ENCODE measurements at places on chromosomes 3 and 15.

- peaks cover 3% of the 10 kb centered on the region for H3K4me1 ChIP-seq
- no peaks in the 10 kb centered on the region for H3K36me3 ChIP-seq
- no peak overlapping the region for H3K4me3 ChIP-seq
- no peak overlapping the region for H3K27ac ChIP-seq
- H3K27me3 ChIP-seq, result no peaks in the 10 kb centered on the region
These were observed 31.7 kb downstream of the CSNK1G1 start for GRCh38 chr15:64324165-64324877.

GRCh38 chr3:126351086-126351770 lies 6.0 kb downstream of the KLF15 start:
- peaks cover 6% of the 10 kb centered on the region for H3K4me1 ChIP-seq
- peaks cover 5% of the 10 kb centered on the region for H3K36me3 ChIP-seq
- no peaks in the 10 kb centered on the region for H3K27me3 ChIP-seq
- H3K4me3 ChIP-seq, result no peak overlapping the region
- no peak for DNase-seq

- no peak overlapping the region for H3K27ac ChIP-seq
- H3K36me3 ChIP-seq, result no peaks in the 10 kb centered on the region
- no peak overlapping the region for H3K4me3 ChIP-seq
These were observed 52.7 kb upstream of the MRPL3 start for GRCh38 chr3:131555456-131555855.

GRCh38 chr15:76330080-76330680 lies 6.4 kb upstream of the ISL2 start:
- no peaks in the 10 kb centered on the region for H3K4me1 ChIP-seq
- H3K36me3 ChIP-seq, result no peaks in the 10 kb centered on the region
- peak; percentile 63 for DNase-seq
- no peak overlapping the region for H3K4me3 ChIP-seq

DNA sequence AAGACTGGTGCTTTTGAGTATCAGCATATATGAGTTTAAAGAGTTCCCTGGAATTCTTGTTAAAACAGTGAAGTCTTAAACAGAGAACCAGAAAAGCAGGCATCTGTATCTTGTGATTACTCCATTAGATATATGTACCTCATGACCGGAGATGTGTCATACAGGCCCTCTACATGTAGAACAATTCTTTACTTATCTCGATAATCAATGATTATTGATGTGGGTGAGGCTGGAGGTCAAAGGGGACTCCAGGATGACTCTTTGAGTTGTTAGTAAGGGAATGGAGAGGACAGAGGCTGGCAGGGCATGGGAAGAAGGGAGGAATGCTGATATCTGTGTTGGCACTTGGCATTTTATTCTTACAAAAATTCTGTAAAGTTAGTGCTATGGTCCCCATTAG lies 155.7 kb downstream of the GAP43 start:
- no peaks in the 10 kb centered on the region for H3K36me3 ChIP-seq
- H3K4me1 ChIP-seq, result no peaks in the 10 kb centered on the region
- no peak overlapping the region for H3K4me3 ChIP-seq
- no peak for DNase-seq
- H3K27ac ChIP-seq, result no peak overlapping the region

GRCh38 chr3:180375831-180376230 lies 226.1 kb upstream of the TTC14 start:
- H3K36me3 ChIP-seq, result no peaks in the 10 kb centered on the region
- no peak overlapping the region for H3K27ac ChIP-seq
- no peak overlapping the region for H3K4me3 ChIP-seq

GRCh38 chr3:170692720-170693119 lies 106.8 kb upstream of the SLC7A14 start:
- no peaks in the 10 kb centered on the region for H3K27me3 ChIP-seq
- no peak for DNase-seq
- no peaks in the 10 kb centered on the region for H3K4me1 ChIP-seq
- no peak overlapping the region for H3K4me3 ChIP-seq
- H3K36me3 ChIP-seq, result no peaks in the 10 kb centered on the region
- H3K27ac ChIP-seq, result no peak overlapping the region

DNA sequence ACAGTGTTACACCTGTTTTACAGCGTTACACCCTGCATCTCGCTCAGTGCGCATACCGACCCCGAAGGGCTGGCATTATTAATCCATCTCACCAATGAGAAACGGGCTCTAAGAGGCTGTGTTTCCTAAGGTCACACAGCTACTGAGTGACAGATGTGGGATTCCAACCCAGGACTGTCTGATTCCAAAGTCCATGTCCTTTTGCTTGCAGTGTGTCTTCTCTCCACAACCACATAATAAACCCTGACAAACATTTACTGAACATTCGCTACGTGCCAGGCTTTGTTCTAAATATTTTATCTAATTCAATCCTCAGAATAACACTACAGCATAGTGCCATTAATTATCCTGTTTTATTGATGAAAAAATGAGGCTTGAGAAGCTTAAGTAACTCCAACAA lies 79.1 kb downstream of the RAB11A start:
- H3K4me1 ChIP-seq, result no peaks in the 10 kb centered on the region
- H3K27me3 ChIP-seq, result no peaks in the 10 kb centered on the region
- H3K4me3 ChIP-seq, result no peak overlapping the region
- no peak overlapping the region for H3K27ac ChIP-seq
- DNase-seq, result no peak

GRCh38 chr3:119927190-119927589 lies 145.3 kb downstream of the NR1I2 start:
- no peak for DNase-seq

DNA sequence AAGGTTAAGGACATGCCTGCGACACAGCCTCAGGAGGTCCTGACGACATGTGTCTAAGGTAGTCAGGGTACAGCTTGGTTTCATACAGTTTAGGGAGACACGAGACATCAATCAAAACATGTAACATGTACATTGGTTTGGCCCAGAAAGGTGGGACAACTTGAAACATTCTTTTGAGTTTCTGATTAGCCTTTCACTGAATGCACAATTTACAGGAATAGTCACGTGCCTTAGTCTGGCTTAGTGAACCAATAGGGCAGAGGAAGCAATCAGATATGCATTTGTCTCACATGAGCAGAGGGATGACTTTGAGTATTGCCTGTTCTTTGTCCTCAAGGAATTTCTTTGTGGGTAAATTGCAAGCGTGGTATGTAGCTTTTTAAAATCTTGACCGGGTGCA lies 24.5 kb upstream of the HDAC11 start:
- no peaks in the 10 kb centered on the region for H3K36me3 ChIP-seq
- no peak for DNase-seq
- H3K27ac ChIP-seq, result no peak overlapping the region
- H3K27me3 ChIP-seq, result no peaks in the 10 kb centered on the region

DNA sequence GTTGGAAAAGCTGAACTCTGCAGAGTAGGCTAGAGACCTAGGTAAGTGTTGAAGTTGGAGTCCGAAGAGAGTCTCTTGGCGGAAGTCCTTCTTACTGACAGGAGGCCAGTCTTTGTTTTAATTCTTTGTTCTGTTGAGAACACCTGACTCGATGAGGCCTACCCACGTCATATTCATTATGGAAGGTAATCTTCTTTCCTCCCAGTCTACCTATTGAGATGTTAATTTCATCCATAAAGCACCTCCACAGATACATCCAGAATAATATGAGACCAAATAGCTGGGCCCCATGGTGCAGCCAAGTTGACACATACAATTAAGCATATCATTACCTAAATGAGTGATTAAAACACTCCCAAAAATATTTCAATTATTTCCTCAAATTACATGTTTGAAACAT lies 515.5 kb downstream of the CADM2 start:
- H3K4me1 ChIP-seq, result peaks cover 15% of the 10 kb centered on the region
- no peak overlapping the region for H3K27ac ChIP-seq
- no peak overlapping the region for H3K4me3 ChIP-seq
- H3K27me3 ChIP-seq, result no peaks in the 10 kb centered on the region
- no peak for DNase-seq

DNA sequence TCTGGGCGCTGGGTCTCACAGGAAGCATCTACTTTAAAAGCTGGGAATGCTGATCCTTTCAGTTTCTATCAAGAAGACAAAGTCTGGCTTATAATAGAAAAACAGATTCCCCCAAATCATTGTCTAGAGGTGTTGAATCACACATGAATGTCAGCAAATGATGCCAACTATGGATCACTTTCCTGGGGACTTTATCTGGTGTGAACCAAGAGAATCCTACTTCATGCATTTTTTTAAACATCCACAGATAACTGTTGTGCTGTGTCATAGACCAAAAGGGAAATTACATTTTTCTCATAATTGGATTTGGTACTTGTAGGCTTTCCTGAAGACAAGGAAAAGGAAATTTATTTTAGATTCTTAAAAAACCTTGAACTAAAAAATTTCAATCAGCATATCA lies 132.7 kb downstream of the CD47 start:
- H3K4me3 ChIP-seq, result no peak overlapping the region
- DNase-seq, result peak; percentile 53
- no peaks in the 10 kb centered on the region for H3K27me3 ChIP-seq
- H3K27ac ChIP-seq, result no peak overlapping the region
- no peaks in the 10 kb centered on the region for H3K36me3 ChIP-seq

- H3K27me3 ChIP-seq, result no peaks in the 10 kb centered on the region
- H3K27ac ChIP-seq, result no peak overlapping the region
- no peaks in the 10 kb centered on the region for H3K4me1 ChIP-seq
- peaks cover 71% of the 10 kb centered on the region for H3K36me3 ChIP-seq
- no peak overlapping the region for H3K4me3 ChIP-seq
- no peak for DNase-seq
These were observed 19.4 kb downstream of the DHX36 start for GRCh38 chr3:154304936-154305335.

- no peaks in the 10 kb centered on the region for H3K27me3 ChIP-seq
- no peak overlapping the region for H3K4me3 ChIP-seq
- no peak overlapping the region for H3K27ac ChIP-seq
- H3K4me1 ChIP-seq, result no peaks in the 10 kb centered on the region
These were observed 544.2 kb downstream of the FOXP1 start for GRCh38 chr3:71039332-71039731.

DNA sequence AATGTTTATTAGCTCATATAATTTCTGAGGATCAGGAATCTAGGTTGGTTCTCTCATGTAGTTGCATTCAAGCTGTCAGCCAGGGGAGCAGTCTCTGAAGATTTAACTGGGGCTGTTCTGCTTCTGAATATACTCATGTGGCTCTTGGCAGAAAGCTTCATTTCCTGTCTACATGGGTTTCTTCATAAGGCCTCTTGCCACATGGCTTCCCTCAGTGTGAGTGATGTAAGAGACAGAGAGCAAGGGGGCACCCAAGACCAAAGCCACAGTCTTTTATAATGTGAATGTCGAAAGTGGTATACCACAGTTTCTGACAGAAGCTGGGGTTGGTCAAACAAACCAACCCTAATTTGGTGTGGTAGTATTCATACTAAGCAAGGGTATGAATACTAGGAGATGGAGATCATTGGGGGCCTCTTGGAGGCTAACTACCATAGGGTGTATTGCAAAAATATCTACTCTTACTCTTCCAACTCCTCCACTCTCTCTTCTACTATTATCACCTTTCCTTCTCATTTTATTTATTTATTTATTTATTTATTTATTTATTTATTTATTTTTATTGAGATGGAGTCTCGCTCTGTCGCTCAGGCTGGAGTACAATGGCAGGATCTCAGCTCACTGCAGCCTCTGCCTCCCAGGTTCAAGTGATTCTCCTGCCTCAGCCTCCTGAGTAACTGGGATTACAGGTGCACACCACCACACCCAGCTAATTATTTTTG lies 123.8 kb downstream of the B3GALNT1 start:
- H3K4me1 ChIP-seq, result no peaks in the 10 kb centered on the region
- no peaks in the 10 kb centered on the region for H3K27me3 ChIP-seq

- H3K27ac ChIP-seq, result no peak overlapping the region
- no peaks in the 10 kb centered on the region for H3K36me3 ChIP-seq
- H3K27me3 ChIP-seq, result no peaks in the 10 kb centered on the region
- no peaks in the 10 kb centered on the region for H3K4me1 ChIP-seq
- no peak overlapping the region for H3K4me3 ChIP-seq
These were observed 83.7 kb upstream of the NEDD4 start for GRCh38 chr15:56077081-56077480.

- no peak overlapping the region for H3K4me3 ChIP-seq
- DNase-seq, result no peak
- H3K27me3 ChIP-seq, result no peaks in the 10 kb centered on the region
- H3K27ac ChIP-seq, result no peak overlapping the region
- no peaks in the 10 kb centered on the region for H3K36me3 ChIP-seq
- H3K4me1 ChIP-seq, result peaks cover 5% of the 10 kb centered on the region
These were observed 362.1 kb upstream of the AGTR1 start for GRCh38 chr3:148335612-148336011.

- H3K27me3 ChIP-seq, result no peaks in the 10 kb centered on the region
- peak; percentile 23 for DNase-seq
- H3K36me3 ChIP-seq, result no peaks in the 10 kb centered on the region
- H3K27ac ChIP-seq, result peak overlapping the region; percentile 91
- peaks cover 51% of the 10 kb centered on the region for H3K4me1 ChIP-seq
- H3K4me3 ChIP-seq, result no peak overlapping the region
These were observed 25.7 kb downstream of the KLF13 start for GRCh38 chr15:31352339-31352751.

- H3K4me1 ChIP-seq, result no peaks in the 10 kb centered on the region
- H3K36me3 ChIP-seq, result no peaks in the 10 kb centered on the region
- H3K27ac ChIP-seq, result no peak overlapping the region
- no peak for DNase-seq
- no peak overlapping the region for H3K4me3 ChIP-seq
These were observed 257.3 kb downstream of the XXYLT1 start for GRCh38 chr3:195013411-195014361.

- H3K4me3 ChIP-seq, result no peak overlapping the region
- H3K27me3 ChIP-seq, result no peaks in the 10 kb centered on the region
These were observed 387.9 kb downstream of the PYDC2 start for GRCh38 chr3:191848818-191849217.

DNA sequence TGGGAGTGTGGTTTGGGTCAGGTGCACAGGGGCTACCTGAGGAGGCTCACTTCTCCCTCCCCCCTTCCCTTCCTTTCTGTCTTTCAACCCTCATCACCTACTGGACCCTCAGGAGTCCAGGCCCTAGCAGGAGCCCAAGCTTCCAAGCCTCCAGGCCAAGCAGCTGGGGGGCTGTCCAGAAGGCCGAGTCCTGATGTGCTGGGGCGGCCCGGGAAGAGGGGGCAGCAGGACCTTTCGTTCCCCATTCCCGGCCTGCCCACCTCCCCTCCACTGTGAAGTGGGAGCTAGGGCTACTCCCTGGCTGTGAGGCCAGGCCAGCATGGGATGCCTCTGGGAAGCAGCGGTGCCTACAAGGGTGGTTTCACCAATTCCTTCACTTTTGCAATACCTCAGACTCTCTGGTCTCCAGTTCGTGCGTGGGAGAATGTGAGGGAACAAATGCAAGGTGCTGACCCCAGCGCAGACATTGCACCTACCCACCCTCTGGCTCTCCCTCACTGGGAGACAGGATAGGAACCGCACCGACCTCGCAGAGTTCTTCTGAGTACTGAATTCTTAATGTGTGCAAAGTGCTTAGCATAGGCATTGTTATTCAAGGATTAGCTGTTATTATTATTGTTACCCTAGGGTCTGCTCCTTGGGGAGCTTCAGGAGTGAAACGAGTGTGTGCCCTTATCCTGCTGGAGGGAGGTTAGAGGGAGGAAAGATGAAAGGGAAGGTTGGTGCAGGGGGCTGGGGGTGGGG lies 2.5 kb downstream of the EPHB3 start:
- no peaks in the 10 kb centered on the region for H3K36me3 ChIP-seq
- peak overlapping the region; percentile 80 for H3K27ac ChIP-seq
- DNase-seq, result no peak

DNA sequence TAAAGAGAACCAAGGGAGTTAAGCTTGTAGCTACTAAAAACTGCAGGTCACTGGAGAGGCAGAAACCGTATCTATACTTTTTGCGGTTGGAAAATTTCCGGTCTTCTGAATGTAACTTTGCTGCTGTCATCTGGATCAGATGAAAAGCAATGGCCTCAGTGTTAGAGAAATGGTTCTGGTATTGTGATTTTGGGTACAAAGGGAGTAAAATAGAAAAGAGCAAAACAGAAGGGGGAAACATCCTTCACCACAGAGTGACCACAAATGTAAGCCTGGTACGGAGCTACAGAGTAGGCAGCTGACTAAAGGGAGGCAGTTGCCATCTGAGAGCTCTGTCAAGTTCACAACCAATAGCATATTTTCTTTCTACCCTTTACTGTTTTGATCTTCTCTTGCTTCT lies 5.6 kb downstream of the CD96 start:
- H3K27ac ChIP-seq, result no peak overlapping the region
- H3K27me3 ChIP-seq, result no peaks in the 10 kb centered on the region
- H3K4me3 ChIP-seq, result no peak overlapping the region
